ENCODE measurements at places on chromosomes 5 and 9.

DNA sequence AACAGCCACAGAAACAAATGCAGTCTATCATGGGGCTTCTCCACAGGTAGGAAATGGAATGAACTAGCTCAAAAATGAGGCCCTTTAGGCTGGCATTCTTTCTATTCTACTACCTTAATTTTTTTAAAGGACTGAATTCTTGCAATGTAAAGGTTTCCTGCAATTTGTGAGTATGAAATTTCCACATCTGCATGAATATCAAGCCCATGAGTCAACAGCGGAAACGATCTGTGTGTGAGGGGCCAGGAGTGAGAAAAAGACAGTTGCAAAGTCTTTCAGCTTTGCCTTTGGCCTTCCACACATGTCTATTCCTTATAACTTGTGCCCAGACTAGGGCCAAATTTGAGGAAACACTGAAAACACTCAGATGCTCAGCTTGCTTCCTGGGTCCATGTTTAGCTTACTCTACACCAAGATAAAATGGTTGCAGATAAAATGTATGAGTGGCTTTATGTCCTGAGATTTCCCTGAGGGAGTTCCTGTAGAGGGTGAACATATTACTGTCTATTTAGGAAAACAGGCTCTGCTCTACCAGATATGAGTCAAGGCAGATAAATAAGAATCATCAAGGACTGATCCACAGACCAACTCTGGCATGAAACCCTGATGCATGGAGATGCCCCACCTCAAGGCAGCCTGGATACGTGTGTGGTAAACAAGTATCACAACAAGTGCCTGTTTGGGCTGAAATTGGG lies 46.5 kb downstream of the RETREG1 start:
- DNase-seq, result no peak

DNA sequence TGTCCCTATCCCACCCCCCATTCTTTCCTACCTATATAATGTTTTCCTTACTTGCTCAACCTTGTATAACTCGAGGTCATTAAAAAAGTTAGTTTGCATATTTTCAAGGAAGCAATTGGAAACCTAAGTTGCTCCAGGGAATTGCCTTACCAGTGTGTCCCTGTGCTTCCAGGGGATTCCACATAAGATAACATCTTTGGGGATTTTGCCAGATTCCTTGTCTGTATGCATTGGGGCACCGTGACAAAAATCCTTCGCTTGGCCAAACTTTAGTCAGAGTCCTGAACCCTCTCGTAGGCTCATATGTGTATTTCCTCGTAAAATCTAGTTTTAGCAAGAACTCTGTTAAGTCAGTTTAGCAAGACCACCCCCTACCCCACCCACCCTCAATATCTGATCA lies 14.7 kb upstream of the OSMR start:
- DNase-seq, result no peak

DNA sequence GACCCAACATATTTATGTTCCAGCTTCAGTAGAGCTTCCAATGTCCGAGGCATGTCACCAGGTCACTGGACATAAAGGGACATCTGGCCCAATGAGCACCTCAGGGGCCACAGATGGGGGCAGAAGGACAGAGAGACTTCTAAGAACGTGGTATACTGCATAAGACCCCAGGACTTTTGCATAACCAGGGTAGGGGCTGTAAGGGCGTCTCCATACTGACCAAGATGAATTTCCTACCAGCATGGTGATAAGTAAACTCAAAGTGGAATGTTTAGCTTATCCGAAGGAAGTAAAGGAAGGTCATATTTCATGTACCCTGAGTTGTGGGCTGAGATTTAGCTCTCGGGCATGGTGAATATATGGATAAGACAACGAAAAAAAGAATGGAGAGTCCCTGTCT lies 17.5 kb upstream of the COL27A1 start:
- DNase-seq, result no peak

DNA sequence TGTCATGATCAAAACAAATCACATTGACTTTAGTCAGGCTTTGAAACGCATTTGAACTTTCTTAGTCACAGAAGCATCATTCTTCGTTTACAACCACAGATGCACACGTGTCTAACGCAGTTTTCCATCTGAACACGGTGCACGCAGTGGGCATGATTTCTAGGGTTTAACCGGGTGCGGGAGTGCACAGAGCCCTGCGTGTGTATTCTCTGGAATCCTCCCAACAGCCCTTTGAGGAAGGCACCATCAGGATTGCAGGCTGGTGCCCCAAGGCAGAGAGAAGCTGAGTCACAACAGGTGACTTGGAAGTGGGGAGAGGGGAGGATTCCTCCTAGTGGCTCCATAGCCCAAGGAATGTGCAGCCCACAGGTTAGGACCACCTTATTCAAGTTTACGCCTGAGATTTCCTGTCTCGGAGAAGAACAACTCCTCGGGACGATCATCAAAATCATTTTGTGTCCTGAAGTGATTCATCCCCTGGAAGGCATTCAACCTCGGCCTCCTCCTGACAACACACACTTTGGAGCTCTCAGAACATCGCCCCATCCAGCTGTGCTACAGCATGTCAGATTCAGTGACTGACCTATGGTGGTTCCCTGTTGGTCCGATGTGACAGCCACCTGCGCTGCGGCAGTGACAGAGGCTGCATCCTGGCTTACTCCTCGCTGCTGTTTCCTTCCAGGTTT lies 13.1 kb downstream of the ROPN1L start:
- DNase-seq, result no peak

DNA sequence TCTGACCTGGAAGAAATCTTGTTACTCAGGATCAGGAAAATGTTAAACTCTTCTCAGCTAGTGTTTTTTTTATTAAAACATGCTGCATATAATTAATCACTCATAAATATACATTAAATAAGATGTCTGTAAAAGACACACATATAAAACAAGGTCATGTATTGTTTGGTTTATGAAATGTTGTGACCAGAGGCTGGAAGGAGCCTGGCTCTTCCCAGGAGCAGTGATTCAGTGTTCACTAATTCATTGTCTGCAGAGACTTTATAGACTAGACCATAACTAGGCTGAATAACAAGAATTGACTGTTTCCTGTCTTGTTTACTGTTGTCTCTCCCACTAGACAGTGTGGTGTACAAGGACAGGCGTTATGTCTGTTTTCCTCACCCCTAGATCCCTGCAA lies 49.1 kb upstream of the ANKRD55 start:
- DNase-seq, result no peak

DNA sequence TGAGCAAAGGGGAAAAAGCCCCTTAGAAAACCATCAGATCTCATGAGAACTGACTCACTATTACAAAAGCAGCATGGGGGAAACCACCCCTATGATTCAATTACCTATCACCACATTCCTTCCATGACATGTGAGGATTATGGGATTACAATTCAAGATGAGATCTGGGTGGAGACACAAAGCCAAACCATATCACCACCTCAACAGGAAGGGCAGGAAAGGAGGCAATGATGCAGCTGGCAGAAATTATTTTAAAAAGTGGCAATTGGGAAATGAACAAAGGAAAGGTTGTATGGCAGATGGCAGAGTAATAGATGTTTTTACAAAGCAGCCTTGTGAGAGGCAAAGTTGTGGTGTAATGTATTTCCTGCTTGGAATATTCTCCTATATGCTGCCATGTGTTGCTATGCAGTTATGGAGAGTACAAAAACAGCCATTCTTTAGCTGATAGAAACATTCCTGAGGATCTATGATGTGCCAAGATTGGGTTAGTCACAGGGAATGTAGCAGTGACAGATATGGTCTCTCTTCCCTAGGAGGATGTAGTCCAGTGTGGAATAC lies 138.8 kb downstream of the SMC2 start:
- no peak for DNase-seq

GRCh38 chr9:134725605-134725940 lies 84.0 kb downstream of the COL5A1 start:
- DNase-seq, result no peak

GRCh38 chr5:109410389-109411148 lies 795 bp upstream of the PJA2 start:
- peak; percentile 35 for DNase-seq

DNA sequence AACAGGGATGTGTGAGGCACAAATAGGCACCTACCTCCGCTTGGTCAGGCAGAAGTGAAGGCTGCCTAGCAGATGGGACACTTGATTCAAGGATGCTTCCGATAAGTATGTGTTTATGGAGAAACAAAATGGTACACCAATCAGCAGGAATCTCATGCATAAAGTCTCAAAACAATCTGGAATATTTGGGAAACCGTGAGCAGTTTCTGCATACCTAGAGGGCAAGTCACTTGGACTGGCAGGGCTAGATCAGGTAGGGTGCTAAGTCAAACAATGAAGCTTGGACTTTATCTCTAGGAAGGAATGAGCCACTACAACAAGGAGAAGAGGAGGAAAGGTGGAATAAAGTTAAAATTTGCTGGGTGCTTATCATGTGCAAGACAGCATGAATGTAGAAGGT lies 5.5 kb downstream of the EPB41L4A start:
- no peak for DNase-seq

DNA sequence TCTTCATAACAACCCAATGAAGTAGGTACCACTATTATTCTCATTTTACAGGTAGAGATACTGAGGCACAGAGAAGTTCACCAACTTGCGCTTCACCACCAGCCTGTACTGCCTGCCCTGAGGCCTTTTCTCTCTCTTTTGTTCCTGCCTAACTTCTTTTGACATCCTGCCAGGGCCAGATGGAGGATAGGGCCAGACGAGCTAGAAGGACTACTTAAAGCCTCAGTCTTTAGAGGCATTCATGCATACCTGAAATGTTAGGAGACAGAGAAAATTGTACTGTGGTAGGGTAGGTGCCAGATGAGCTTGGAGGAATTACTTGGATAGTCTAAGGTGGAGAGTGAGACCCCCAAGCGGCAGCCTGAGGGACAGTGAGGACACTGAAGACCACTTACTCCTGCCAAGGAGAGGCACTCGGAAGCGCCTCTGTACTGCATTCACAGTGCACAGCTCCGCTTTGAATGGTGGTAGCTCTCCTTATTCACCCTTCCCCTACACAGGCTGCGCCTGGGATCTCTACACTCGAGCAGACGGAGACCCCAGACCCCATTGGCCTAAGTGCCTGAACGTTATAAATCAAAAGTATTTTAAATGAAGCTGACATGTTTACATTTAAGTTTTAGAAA lies 6.2 kb upstream of the ORM1 start:
- DNase-seq, result no peak

DNA sequence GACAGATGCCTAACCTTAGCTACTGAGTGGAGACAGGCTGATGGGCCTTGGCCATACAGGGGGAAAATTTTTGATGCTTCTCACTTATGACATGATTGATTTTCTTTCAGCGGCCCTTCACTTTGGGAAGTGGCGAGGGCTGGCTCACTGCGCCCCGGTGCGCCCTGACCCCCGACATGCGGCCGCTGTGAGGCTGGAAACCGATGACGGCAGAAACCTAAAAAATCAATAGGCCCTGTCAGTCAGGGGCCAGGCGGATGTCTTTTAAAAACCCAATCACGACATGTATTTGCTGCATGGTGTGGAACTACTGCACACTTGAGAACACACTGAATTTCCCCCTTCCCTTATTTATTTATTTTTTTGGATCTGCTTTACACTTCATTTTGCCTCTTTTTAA lies 121.7 kb downstream of the EBF1 start:
- no peak for DNase-seq

DNA sequence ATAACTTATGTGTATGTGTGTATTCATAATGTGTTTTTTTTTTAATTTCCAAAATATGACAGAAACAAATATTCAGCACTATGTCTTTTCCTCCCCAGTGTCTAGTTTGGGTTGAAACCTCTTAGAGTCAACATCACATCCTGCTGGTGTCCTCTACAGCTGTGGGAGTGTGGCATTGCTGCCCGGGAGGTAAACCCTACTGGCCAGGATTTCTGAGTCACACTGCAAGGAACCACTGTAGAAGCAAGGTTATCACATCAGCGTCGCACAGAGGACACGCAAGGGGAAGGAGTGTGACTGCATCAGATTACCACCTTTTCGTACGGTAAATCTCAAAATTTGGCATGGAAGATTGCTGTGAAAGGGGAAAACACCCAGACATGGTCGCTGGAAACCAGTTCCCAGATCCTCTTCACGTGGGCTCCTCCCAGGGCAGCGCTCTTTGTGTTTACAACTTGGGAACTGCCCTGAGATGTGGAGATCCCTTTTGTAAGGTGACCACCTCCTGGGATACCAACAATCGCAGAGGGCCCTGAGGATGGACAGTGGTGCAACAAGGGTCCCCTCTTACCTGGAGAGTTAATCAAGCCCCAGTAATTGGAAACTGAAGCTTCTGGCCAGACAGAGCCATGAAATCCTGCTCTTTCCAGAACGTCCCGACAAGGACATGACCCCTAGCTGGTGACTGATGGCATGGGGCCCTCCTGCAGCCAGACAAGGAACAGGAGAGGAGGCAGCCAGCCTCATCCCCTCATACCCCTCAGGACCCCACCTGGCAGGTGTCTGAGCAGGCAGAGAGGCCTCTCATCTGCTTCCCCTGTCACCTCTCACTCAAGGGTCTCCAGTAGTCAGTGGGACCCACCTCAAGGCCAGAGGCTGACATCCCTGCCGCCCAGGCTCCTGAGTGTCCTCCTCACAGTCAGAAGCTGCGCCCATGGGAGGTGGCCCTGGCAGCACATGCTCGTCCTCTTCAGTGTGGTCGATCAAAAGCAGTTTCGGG lies 194.7 kb downstream of the MED10 start:
- DNase-seq, result no peak

- DNase-seq, result no peak
Measured at GRCh38 chr5:168833936-168834335, 254.8 kb upstream of the PANK3 start.

Data from substantia nigra (tissue), 51 donors.